ENCODE measurements at places on chromosomes 5 and 9. TPM values are rescaled to one million over a fixed set of nuclear protein-coding genes. Genes with fewer than 3 reads are reported as not detected.

DNA sequence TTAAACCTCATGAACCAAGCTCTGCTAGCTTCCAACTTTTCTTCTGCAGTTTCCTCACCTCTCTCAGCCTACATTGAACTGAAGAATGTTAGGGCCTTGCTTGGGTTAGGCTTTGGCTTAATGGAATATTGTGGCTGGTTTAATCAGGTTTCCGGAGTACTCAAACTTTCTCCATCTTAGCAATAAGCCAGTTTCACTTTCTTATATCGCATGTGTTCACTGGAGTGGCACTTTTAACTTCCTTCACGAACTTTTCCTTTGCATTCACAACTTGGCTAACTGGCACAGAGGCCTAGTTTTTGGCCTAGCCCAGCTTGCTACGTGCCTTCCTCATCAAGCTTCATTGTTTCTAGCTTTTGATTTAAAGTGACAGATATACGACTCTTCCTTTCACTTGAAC is 81.0 kb upstream of the MAST4 start:
- no peak for DNase-seq

DNA sequence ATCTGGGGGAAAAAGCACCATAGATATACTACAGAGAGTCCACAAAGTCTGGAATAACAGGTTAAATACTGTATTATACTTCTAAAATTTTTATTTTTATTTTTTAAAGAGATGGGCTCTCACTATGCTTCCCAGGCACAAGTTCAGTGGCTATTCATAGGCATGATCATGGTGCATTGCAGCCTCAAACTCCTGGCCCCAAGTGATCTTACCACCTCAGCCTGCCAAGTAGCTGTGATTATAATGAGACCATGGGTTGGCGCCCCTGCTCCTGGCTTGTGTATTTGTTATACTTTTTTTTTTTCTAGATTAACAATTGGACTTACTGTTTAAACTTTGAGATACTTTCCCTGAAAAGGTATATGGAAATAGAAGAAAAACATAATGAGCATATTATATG is 25.9 kb downstream of the ERBIN start:
- DNase-seq, result no peak

Gene STK32A
- polyA plus RNA-seq, result 16.5 TPM

Gene INSL6
- polyA plus RNA-seq, result 0.32 TPM

- DNase-seq, result no peak
Measured at GRCh38 chr5:96826071-96826470, 18.3 kb upstream of the ERAP1 start.

- DNase-seq, result no peak
Measured at GRCh38 chr5:95417971-95418370, 26.8 kb downstream of the FAM81B start.

DNA sequence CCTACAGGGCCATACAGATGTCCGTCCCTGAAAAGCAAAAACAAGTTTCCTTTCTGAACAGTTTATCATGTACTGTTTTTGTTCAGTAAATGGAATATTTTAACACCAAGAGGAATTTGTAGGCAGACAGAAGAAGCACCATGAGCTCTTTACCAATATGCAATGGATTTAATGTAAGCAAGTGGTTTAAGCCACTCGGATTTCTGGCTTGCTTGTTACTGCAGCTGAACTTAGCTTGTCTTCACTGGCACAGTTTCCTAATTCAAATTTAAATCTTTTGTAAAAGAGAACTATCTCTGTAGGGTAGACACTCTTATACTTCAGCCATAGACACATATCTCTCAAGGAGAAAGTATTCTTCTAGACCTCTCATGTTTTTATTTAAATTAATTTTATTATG is 12.7 kb upstream of the EBF1 start:
- DNase-seq, result no peak

DNA sequence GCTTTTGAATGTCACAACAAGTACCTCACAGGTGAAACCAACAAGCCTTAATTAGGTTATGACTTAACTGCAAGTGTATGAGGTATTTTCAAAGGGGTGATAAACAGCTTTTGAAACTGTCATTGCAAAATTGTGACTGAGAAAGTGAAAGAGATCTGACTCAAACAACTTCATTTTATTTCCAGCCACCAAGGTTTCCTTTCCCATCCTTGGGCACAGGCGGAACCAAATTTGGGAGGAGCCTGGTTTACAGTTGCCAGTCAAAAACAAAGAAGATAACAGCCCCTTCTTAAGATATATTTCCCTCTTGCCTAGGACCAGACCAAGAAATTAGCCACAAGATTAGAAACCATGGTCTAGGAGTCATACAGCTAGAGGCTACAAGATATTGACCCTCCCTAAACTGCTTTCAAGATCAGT is 417.1 kb downstream of the CSNK1G3 start:
- DNase-seq, result no peak

Gene CDX1
- polyA plus RNA-seq, result 0.10 TPM

Gene IFNA13
- not detected for polyA plus RNA-seq

- no peak for DNase-seq
Measured at GRCh38 chr5:139847091-139847490, 51.5 kb downstream of the PSD2 start.

Gene SLC6A7
- 0.11 TPM for polyA plus RNA-seq

DNA sequence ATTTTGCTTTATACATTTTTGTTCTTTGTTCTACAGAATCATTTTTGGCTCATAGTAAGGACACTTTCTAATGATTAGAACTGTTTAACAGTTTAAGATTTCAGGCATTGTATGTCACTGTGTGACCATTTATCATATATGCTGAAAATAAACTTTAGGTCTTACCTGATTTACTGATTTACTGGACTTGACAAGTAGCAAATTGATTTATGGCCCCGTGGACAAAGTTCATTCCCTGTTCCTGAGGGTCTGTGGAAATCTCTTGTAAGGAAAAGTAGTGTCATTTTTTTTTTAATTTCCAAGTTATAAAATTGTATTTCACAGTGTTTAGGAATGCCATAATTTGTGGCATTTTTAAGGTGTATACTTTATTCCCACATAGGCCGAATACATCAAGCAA is 40.7 kb downstream of the KIF2A start:
- DNase-seq, result no peak

Gene SPINK7
- 1.1 TPM for polyA plus RNA-seq

DNA sequence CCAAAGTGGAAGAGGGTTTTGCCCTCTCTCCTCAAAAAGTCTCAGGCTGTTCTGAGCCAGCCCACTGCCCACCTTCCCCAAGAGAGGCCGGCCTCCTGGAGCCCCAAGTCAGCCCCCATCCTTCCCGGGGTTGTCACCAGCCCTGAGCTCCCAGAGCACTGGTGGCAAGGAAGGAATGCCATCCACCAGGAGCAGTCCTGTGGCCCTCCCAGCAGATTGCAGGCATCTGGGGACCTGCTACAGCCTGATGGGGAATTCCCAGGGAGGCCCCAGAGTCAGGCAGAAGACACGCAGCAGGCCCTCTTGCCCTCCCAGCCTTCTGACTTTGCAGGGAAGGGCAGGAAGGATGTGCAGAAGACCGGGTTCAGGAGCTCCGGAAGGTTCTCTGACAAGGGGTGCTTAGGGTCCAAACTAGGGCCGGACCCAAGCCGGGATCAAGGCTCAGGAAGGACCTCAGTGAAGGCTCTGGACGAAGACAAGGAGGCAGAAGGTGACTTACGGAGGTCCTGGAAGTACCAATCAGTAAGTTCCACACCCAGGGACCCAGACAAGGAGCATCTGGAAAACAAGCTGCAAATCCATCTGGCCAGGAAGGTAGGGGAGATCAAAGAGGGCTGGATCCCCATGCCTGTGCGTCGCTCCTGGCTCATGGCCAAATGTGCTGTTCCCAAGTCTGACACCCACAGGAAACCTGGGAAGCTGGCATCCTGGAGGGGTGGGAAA is 3.7 kb downstream of the SPATA31E1 start:
- DNase-seq, result no peak

DNA sequence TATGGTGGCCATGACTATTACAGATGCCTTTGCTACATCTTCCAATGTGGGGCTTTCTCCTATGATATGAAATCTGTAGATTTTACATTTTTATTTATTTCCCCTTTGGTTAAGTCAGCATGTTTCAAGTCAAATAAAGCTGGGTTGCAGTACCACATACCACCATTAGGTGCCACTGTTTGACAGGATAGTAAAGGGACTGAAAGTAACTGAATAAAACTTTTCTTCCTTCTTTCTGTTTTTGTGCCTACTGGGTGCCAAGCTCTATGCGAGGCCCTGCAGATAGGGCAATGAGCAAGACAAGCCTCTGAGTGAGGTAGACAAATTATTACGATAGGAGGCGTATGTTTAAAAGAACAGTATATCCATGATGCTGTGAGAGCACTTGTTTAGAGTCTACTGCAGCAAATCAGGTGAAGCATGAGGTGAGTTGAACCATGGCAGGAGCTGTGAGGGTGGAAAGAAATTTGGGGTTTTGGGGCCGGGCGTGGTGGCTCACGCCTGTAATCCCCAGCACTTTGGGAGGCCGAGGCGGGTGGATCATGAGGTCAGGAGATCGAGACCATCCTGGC is 64.8 kb downstream of the GDNF start:
- DNase-seq, result no peak

DNA sequence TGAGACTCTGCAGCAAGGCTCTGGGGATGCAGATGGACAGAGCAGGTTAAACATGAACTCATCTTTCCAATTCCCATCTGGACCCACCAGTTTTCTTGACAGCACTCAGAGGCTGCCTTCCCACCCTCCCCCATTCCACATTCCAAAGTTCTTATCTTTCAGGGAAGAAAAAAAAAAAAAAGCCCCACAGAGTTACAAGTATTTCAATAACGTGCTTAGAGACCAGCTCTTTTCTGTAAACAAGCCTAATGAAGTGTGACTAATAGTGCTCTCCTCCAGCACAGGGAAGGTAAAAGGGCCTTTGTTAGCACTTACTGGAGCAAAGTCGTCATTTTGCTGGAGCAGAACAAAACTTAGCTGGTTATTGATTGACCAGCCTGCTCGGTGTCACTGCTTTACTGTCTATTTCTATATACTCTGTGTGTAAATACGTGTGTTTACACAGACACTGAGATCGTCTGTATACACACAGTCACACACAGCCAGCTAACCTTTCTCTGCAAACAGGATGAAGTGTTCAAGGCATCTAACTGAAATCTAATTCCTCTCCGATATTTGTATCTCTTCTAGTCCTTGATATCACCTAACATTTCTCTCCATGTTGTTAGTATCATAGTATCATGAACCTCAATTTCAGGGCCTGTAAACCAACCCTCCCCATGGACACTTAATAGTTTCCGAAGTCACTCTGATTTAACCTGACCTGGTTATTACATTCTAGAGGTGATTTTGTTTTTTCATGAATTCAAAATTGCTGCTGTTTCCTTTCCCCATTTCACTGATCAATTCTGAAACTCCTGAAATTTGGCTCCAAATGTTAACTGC is 84.9 kb downstream of the ZNF608 start:
- DNase-seq, result no peak

- no peak for DNase-seq
Measured at GRCh38 chr5:20129501-20129900, 141.5 kb upstream of the CDH18 start.

DNA sequence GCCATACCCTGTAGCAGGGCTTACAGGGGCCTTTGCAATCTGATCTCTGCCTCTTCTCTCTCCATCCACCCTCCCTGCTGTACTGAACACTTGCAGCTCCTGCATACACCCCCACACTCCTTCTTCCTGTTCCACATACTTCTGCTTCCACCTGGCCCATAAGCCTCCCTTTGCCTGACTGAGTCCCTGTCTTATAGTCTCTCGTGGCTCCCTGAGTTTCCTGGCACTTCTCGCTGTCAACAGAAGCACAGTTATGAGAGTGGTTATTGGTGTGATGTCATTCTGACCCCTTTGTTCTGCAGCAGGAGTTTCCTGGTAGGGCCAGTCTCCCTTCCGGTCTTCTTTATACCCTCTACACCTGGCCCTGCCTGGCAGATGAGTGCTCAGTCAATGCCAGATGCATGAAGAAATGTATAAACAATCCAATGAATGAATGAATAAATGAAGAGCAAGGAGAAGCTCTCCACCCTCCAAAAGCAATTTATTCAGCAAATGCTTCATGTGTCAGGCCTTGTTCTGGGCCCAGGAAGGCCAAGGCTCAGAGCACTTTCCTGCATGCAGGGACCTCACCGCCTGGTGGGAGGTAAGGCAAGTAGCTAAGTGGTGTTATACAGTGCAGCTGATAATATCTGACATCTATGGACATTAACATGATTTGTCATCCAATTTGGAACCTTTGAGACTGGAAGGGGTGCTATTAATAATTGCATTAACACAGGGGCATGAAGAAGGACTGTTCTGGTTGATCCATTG is 20.5 kb upstream of the CSF1R start:
- no peak for DNase-seq

DNA sequence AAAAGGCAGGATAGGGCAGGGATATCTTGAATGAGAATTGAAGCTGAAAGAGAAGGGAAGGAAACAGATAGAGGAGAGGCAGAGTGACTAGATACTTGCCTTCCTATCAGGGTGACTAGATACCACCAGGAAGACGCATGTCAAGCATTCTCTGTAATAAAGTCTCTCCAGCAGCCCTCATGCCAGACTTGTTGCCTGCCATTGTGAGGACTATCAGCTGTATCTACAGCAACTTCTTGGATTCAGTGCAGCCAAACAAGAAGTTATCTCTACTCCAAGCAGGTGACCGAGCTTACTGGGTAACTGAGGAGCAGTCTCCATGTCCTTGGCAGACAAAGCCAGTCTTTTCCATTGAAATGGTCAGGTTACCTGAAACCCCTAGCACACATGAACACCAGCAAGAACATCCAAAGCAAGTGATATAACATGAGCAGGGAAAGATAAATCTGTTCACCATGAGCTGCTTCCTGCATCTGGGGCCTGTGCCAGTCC is 9.3 kb downstream of the SH3RF2 start:
- DNase-seq, result no peak

DNA sequence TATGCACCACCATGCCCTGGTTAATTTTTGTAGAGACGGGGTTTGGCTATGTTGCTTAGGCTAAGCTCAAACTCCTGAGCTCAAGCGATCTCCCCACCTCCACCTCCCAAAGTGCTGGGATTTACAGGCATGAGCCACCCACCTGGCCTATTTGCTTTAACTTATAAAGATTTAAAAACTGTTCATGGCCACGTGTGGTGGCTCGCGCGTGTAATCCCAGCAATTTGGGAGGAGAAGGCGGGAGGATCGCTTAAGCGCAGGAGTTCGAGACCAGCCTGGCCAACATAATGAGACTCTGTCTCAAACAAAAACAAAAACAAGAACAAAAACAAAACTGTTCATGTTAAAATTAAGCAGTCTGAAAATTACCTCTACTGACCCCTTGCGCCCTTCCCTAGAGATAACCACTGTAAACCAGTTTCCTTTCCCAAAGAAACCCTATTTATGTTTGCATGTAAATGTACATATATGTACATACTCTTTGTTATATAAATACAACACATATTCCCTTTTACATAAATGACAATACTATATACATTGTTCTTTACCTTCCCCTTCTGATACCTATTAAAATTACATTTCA is 1.5 kb downstream of the AK6 start:
- no peak for DNase-seq

- DNase-seq, result no peak
Measured at GRCh38 chr5:140338336-140338735, 8.1 kb downstream of the HBEGF start.

Data from left renal pelvis (tissue), 4 donors.